ENCODE measurements at places on chromosomes 3 and 15. TPM values are rescaled to one million over a fixed set of nuclear protein-coding genes. Genes with fewer than 3 reads are reported as not detected.

DNA sequence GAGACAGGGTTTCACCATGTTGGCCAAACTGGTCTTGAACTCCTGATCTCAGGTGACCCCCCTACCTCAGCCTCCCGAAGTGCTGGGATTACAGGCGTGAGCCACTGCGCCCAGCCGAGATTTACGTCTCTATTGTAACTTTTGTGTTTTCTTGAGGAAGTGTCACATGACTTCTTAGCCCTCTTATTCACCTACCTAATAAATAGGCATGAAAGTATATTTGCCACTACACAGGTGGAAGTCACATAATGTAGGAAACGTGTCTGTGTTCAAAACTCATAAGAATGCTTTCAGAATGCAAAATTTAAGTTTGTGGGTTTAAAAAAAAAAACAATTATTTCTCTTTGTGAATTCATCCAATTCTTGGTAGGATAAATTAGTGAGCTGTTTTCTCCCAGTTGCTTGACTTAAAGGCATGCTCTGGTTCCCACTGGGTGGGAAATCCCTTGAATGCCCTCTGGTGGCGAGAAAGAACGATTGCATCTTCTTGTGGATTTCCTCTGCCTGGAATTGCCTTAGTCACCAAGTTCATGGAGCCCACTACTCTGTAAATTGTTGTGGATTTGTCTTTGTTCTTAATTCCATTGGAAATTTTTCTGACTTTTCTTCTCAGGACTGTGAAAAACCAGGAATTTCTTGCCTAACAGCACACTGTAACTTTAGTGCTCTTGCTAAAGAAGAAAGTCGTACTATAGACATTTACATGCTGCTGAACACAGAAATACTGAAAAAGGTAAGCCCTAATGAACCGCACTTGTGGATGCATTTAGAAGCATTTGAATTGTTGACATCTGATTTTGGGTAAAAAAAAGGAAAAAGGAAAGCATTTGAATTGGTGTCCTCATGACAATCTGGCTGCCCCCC lies 82.2 kb upstream of the CTDSPL start:
- no peak overlapping the region for H3K4me3 ChIP-seq
- no peak overlapping the region for H3K27ac ChIP-seq
- no peaks in the 10 kb centered on the region for H3K36me3 ChIP-seq
- peak; percentile 31 for DNase-seq
- H3K27me3 ChIP-seq = peaks cover 13% of the 10 kb centered on the region
- H3K4me1 ChIP-seq = peaks cover 9% of the 10 kb centered on the region

CAND2 gene
- 0.84 TPM for total RNA-seq

C3orf20 gene
- 0.10 TPM for total RNA-seq

- H3K4me1 ChIP-seq = no peaks in the 10 kb centered on the region
- H3K36me3 ChIP-seq = no peaks in the 10 kb centered on the region
- no peak overlapping the region for H3K27ac ChIP-seq
Measured at GRCh38 chr3:176690083-176690869, 507.0 kb downstream of the TBL1XR1 start.

GRCh38 chr3:195929452-195929851 lies 21.1 kb upstream of the TNK2 start:
- H3K4me3 ChIP-seq = no peak overlapping the region
- no peak overlapping the region for H3K27ac ChIP-seq
- H3K36me3 ChIP-seq = no peaks in the 10 kb centered on the region
- DNase-seq = no peak

- no peaks in the 10 kb centered on the region for H3K4me1 ChIP-seq
- peaks cover 24% of the 10 kb centered on the region for H3K27me3 ChIP-seq
- H3K36me3 ChIP-seq = no peaks in the 10 kb centered on the region
- no peak overlapping the region for H3K4me3 ChIP-seq
- DNase-seq = no peak
Measured at GRCh38 chr15:60162968-60163355, 158.9 kb downstream of the FOXB1 start.

DNA sequence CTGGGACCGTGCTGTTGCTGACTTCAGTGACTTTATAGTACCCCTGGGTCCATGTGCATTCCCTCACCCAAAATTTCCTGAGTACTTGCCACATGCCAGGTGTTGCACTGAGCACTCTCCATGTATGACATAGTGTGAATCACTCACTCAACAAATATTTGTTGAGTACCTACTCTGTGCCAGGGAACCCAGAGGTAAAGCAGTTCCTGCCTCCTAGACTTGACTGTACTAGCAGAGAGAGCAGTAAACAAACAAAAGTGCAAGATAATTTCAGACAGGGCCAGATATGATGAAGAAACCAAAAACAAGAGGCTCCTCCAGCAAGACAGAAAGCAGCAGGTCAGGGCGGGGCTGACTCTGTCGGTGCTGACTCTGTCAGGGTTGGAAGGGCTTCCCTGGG lies 12.2 kb downstream of the TGM4 start:
- no peak overlapping the region for H3K27ac ChIP-seq
- H3K36me3 ChIP-seq = no peaks in the 10 kb centered on the region
- peaks cover 2% of the 10 kb centered on the region for H3K27me3 ChIP-seq
- no peak for DNase-seq
- no peak overlapping the region for H3K4me3 ChIP-seq
- no peaks in the 10 kb centered on the region for H3K4me1 ChIP-seq

GRCh38 chr3:172034786-172035685 lies 4.3 kb upstream of the FNDC3B start:
- peaks cover 3% of the 10 kb centered on the region for H3K36me3 ChIP-seq
- peak; percentile 13 for DNase-seq
- no peak overlapping the region for H3K27ac ChIP-seq
- H3K27me3 ChIP-seq = peaks cover 4% of the 10 kb centered on the region
- no peak overlapping the region for H3K4me3 ChIP-seq

IL17RB gene
- total RNA-seq = 3.7 TPM

DNA sequence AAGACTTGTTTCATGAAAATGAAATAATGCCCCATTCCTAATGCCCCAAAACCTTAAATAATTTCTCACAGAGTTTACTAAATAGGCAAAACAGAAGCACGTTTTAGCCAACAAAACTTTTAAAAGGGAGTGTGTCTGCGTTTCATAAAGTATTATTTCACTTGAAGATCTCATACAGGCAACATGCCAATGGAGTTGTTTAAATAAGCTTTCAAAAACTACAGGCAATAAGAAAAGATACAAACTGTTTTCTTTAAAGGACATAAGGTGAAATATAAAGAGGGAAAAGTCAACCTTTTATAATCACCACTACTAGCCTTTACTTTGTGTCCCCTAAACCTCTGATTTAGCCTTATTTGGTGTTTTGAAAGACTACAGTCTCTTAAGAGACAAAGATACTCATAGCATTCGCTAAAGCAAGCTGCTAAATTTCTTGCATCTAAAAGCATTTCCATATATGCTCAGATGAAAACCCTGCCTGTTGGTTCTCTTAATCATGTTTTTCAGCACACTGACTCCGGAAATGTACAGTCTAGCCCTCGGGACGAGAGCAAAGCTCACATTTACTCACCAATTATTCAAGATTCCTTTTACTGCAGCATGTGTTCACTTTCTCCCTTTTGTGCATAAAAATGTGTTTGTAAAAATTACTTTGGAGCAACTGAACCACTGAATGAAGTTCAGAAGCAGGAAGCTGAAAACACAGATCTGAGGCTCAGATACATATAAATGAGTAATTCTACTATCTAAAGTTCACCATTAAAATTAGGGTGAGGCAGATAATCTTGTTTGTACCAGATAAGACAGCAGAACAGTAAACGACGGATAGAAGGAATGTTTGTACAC lies 119.0 kb downstream of the GOLIM4 start:
- DNase-seq = no peak
- H3K36me3 ChIP-seq = no peaks in the 10 kb centered on the region
- H3K4me3 ChIP-seq = no peak overlapping the region
- no peaks in the 10 kb centered on the region for H3K27me3 ChIP-seq

- H3K4me1 ChIP-seq = no peaks in the 10 kb centered on the region
- no peaks in the 10 kb centered on the region for H3K36me3 ChIP-seq
- DNase-seq = no peak
- no peak overlapping the region for H3K27ac ChIP-seq
Measured at GRCh38 chr15:94107652-94108051, 123.7 kb upstream of the MCTP2 start.

GRCh38 chr15:72562878-72563277 lies 88.7 kb downstream of the ARIH1 start:
- H3K27me3 ChIP-seq = no peaks in the 10 kb centered on the region
- no peak overlapping the region for H3K4me3 ChIP-seq
- no peak overlapping the region for H3K27ac ChIP-seq
- no peak for DNase-seq
- H3K36me3 ChIP-seq = peaks cover 33% of the 10 kb centered on the region

DNA sequence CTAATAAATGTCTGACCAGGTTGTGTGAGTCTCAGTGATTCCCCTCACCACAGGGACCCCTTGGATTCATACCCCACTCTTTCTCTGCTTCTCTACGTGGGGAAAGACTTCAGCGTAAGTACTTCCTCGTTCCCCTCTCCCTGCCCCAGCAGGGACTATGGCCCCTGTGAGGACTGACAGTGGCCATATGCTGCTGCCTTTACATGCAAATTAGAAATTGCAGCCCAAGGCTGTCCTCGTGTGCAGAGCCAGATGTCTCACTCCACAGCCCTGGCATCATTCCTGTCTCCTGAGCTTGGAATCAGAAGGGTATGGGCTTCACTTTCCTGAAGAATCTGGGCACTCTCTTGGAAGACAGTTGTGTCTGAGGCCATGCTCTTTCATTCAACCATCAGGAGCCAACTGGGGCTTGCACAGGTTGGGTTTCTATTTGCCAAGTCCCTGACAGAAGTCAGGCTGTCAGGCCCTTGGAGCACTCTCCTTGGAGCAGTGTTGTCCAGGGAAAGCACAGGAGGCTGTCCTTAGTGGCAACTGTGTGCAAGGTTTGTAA lies 30.5 kb upstream of the IQCF2 start:
- no peak overlapping the region for H3K27ac ChIP-seq
- peaks cover 2% of the 10 kb centered on the region for H3K36me3 ChIP-seq
- no peak overlapping the region for H3K4me3 ChIP-seq
- no peak for DNase-seq
- H3K4me1 ChIP-seq = no peaks in the 10 kb centered on the region

MINAR1 gene
- total RNA-seq = 0.40 TPM

ACTL6A gene
- total RNA-seq = 89.5 TPM

- H3K27ac ChIP-seq = no peak overlapping the region
- peaks cover 66% of the 10 kb centered on the region for H3K4me1 ChIP-seq
- no peaks in the 10 kb centered on the region for H3K27me3 ChIP-seq
- H3K4me3 ChIP-seq = no peak overlapping the region
- no peak for DNase-seq
Measured at GRCh38 chr3:71104556-71104955, 479.0 kb downstream of the FOXP1 start.

All from activated CD4-positive, alpha-beta T cell treated with anti-CD3 and anti-CD28 coated beads, Interleukin-2, amount 10 ng/mL, durations not matched to agents 7 days and 5 days (primary cell).